ENCODE measurements at places on chromosomes 3 and 15.
A peak's percentile ranks its signal among the peaks of the same experiment; 100 is the strongest.

GRCh38 chr15:83207009-83207659, 489 bp downstream of the HDGFL3 start:
- DNase-seq = peak; percentile 23

DNA sequence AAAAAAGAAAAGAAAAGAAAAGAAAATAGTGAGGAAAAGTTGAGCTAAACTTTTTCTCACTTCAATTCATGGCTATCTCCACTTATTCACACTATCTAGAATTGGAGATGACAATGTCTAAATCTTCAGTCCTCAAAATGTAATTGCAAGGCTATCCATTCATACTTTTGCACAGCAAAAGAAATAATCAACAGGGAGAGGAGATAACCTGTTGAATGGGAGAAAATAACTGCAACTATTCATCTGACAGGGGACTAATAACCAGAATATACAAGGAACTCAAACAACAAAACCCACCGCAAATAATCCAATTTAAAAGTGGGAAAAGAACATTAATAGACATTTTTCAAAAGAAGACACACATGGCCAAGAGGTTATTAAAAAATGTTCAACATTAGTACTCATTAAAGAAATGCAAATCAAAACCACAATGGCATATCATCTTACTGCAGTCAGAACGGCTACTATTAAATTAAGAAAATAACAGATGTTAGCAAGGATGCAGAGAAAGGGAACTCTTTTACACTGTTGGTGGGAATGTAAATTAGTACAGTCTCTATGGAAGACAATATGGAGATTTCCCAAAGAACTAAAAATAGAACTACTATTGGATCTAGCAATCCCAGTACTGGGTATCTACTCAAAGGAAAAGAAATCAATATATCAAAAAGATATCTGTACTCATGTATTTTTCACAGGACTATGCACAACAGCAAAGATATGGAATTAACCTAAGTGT, 73.5 kb upstream of the PPIB start:
- DNase-seq = no peak

DNA sequence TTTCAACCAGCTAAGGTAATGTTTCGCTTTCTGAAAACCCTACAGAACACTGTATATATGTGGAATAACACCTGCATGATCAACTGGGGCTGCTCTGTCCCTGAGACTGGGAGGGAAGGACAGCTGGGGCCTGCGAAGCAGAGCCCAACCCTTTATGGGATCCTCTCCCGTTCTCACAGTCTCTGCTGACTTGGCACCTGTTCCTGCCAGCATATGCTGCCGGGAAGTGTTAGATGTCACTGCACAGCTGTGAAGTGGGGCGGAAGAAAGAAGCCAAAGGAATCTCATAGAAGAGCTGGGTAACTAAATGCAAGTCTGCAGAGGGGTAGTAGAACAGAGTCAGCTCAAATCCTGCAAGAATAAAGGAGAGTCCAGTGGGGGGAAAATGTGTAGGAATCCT, 29.6 kb downstream of the LRRC3B start:
- no peak for DNase-seq

DNA sequence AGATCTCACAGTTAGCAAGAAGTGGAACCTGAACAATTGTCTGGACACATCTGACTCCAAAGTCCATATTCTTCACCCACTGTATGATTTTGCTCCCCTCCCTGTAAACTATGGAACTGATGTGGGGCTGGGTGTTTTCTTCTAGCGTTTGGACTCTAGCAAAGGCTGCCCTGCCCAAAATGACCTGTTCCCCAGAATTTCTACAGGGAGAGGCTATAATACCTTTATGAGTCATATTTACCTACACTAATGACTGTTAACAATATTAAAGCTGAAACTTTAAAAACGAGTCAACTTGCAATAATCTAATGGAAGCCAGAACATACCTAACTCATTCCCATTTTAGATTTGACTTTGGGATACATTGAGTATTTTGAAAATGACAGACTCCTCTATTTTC, 531.2 kb upstream of the CFAP20DC start:
- DNase-seq = no peak
